ENCODE measurements at places on chromosomes 3 and 15. TPM values are rescaled to one million over a fixed set of nuclear protein-coding genes. Genes with fewer than 3 reads are reported as not detected.

NPRL2 gene
- 48.0 TPM for total RNA-seq

CCR1 gene
- total RNA-seq = 1.5 TPM

MCF2L2 gene
- total RNA-seq = 2.8 TPM

SEMA3G gene
- total RNA-seq = 0.13 TPM

IL20RB gene
- 0.96 TPM for total RNA-seq

KCNAB1 gene
- total RNA-seq = not detected

- H3K4me1 ChIP-seq = no peaks in the 10 kb centered on the region
- DNase-seq = no peak
- H3K27ac ChIP-seq = no peak overlapping the region
- no peak overlapping the region for H3K4me3 ChIP-seq
These were observed 512.3 kb downstream of the EDEM1 start for GRCh38 chr3:5699811-5700210.

DNA sequence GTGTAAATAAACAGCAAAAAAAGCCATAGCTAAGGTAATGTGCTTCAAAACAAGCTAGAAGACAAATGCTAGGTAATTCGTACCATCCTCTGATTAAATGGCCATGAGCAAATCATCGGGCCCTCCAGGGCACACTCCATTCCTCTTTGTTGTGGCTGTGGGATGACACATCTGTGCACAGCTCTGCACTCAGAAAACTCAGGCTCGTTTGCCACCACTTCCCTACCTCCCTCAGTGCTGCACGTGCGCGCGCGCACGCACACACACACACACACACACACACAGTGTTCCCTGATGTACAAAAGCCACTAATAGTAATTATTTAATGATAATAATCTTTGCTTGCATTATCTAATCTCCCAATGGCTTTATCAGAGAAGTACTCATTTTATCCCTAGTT, 336.6 kb downstream of the FEZF2 start:
- no peaks in the 10 kb centered on the region for H3K36me3 ChIP-seq
- DNase-seq = no peak
- H3K4me3 ChIP-seq = no peak overlapping the region
- no peaks in the 10 kb centered on the region for H3K27me3 ChIP-seq
- H3K27ac ChIP-seq = no peak overlapping the region

GRCh38 chr3:52849656-52850055, 14.8 kb upstream of the MUSTN1 start:
- no peak overlapping the region for H3K4me3 ChIP-seq
- DNase-seq = no peak
- H3K27me3 ChIP-seq = no peaks in the 10 kb centered on the region
- no peaks in the 10 kb centered on the region for H3K4me1 ChIP-seq
- H3K36me3 ChIP-seq = peaks cover 5% of the 10 kb centered on the region
- H3K27ac ChIP-seq = no peak overlapping the region

DNA sequence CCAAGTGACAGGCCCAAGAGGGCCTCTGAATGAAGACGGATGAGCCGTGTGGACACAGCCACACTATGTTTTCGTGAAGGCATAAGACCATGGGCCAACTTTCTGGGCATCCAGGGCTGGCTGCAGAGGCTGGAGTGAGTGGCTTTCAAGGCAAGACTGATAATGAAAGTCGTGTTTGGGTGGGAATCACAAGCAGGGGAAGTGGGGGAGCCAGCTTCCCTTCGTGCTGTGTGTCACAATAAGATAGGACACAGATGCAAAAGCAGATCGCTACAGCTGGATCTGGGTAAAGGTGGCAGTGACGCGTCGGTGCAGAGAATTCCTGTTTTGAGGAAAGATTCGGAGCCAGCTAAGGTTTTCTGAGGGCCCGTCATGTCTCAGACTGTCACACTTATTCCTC, 309.8 kb upstream of the CTDSPL start:
- no peaks in the 10 kb centered on the region for H3K27me3 ChIP-seq
- no peak overlapping the region for H3K27ac ChIP-seq
- DNase-seq = no peak
- H3K4me1 ChIP-seq = no peaks in the 10 kb centered on the region

- peaks cover 66% of the 10 kb centered on the region for H3K4me1 ChIP-seq
- no peaks in the 10 kb centered on the region for H3K27me3 ChIP-seq
- no peak for DNase-seq
These were observed 2.0 kb downstream of the RAB7A start for GRCh38 chr3:128727996-128728395.

- no peaks in the 10 kb centered on the region for H3K36me3 ChIP-seq
- peak; percentile 46 for DNase-seq
- no peak overlapping the region for H3K4me3 ChIP-seq
- no peaks in the 10 kb centered on the region for H3K27me3 ChIP-seq
- H3K27ac ChIP-seq = no peak overlapping the region
- H3K4me1 ChIP-seq = no peaks in the 10 kb centered on the region
These were observed 21.2 kb upstream of the PIGZ start for GRCh38 chr3:196989721-196990262.

DNA sequence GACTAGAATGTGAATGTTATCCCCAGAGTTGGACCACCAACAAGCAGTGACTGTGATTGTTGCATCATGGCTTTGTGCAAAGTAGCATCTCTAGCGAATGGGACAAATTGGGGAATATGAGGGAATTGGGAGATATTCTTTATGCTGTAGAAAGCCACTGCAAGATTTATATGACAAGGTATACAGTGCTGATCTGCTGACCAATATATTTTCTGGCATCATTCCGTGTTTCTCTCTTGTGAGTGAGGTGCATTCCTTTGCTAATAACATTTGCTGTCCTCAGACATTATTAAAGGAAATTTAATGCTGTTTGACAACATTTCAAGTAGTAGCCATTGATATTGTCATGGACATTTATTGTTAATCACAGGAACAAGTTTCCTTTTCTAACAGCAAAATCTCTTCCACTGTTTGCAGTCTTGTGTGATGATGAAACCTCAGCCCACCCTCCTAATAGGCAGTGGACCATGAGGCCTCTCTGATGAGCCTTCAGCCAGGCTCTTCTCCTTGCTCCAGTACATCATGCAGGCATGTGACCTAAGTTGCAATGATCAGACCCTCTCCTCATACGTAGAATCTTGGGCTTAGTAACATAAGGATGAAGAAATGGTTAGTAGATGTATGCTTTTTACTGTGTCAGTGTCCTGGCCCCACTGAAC, 16.1 kb downstream of the CNTN4 start:
- H3K4me3 ChIP-seq = no peak overlapping the region
- H3K36me3 ChIP-seq = no peaks in the 10 kb centered on the region
- no peaks in the 10 kb centered on the region for H3K4me1 ChIP-seq
- no peak for DNase-seq

DNA sequence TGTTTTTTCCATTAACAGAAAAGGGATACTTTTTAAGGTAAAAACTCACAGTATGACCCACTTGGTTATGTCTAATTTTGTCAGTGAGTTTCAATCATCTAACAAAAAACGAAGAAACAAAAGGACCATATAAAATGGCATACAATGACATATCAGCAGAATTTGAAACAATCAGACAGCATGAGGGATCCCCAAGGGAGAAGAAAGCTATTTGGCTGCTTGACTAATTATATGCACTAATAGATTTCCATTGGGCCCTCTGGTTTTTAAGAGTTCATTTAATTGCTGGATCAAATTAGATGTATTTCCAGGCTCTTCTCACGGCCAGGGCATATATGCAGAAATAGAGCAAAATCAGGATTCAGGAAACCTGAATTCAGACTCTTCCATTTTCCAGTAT, 376.4 kb upstream of the GBE1 start:
- H3K27me3 ChIP-seq = no peaks in the 10 kb centered on the region
- H3K27ac ChIP-seq = no peak overlapping the region
- no peak for DNase-seq
- no peaks in the 10 kb centered on the region for H3K36me3 ChIP-seq
- H3K4me3 ChIP-seq = no peak overlapping the region

DNA sequence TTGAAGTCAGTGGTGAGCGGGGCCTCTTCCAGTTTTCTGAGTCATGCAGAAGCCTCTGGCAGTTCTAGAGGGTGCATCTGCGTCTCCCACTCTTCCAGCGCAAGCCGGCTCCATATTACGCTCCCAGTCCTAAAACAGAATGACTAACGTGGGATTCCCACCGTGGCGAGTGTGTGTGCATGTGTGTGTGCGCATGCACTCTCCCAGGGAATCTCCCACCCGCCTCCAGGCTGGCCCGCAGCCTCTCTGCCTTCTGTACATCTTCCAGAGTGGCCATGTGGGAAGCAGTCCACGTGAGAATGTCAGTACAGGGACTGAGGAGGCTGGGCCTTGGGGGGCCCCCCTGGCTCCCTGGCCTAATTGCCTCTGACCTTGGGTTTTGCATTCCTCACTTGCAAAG, 87.7 kb downstream of the LSM3 start:
- no peaks in the 10 kb centered on the region for H3K36me3 ChIP-seq
- H3K27me3 ChIP-seq = no peaks in the 10 kb centered on the region
- DNase-seq = no peak
- no peak overlapping the region for H3K4me3 ChIP-seq

DNA sequence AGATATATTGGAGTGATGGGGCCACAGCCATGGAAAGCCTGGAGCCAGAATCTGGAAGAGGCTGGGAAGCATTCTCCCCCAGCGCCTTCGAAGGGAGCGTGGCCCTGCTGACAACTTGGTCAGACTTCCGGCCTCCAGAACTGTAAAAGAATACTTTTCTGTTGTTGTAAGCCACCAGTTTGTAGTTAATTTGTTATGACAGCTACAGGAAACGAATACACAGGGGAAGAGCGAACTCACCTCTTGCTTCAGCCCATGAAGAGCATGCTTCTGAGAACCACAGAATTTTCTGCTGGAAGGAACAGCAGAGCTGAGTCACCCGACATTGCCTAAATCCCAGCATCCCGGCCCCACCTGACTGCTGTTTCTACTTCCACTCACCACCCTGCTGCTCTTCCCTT, 501.7 kb downstream of the SHQ1 start:
- H3K27ac ChIP-seq = no peak overlapping the region
- H3K27me3 ChIP-seq = no peaks in the 10 kb centered on the region
- H3K4me1 ChIP-seq = peaks cover 55% of the 10 kb centered on the region
- no peak for DNase-seq
- H3K36me3 ChIP-seq = no peaks in the 10 kb centered on the region
